ENCODE measurements at places on chromosomes 6 and 20. TPM values are rescaled to one million over a fixed set of nuclear protein-coding genes. Genes with fewer than 3 reads are reported as not detected.

SLC17A1 gene
- not detected for total RNA-seq

ASIP gene
- 0.46 TPM for total RNA-seq

LY6G6D gene
- total RNA-seq: not detected

SNTA1 gene
- 11.5 TPM for total RNA-seq

ATP9A gene
- 13.6 TPM for total RNA-seq

TFAP2A gene
- total RNA-seq: 0.78 TPM

B3GAT2 gene
- 0.04 TPM for total RNA-seq

HCRTR2 gene
- not detected for total RNA-seq

GRCh38 chr20:37781626-37782025 is 87.8 kb downstream of the CTNNBL1 start:
- no peaks in the 10 kb centered on the region for H3K27me3 ChIP-seq
- H3K36me3 ChIP-seq: no peaks in the 10 kb centered on the region
- no peak for DNase-seq
- H3K4me1 ChIP-seq: no peaks in the 10 kb centered on the region

DNA sequence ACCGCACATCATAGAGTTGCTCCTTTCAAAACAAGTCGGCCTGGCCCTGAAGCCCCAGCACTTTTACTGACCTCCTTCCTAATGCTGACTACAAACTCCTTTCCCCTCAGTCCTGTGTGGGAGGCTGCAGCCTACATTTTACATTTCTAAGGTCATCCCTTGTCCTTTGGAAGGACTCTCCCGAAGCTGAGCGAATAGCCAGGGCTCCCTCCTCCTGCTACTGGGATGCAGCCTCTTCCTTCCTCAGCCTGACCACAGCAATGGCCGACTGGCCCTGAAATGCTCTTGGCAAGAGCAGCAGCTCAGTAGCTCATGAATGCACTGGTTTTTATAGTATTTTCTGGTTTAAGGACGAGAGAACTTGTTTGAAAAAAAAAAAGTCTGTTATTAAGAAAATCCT is 679 bp downstream of the ADGRF5 start:
- H3K4me1 ChIP-seq: peaks cover 8% of the 10 kb centered on the region

- H3K4me3 ChIP-seq: no peak overlapping the region
- H3K27ac ChIP-seq: no peak overlapping the region
- H3K4me1 ChIP-seq: no peaks in the 10 kb centered on the region
- no peak for DNase-seq
- H3K36me3 ChIP-seq: no peaks in the 10 kb centered on the region
Measured at GRCh38 chr20:5212907-5213487, 86.2 kb downstream of the CDS2 start.

DNA sequence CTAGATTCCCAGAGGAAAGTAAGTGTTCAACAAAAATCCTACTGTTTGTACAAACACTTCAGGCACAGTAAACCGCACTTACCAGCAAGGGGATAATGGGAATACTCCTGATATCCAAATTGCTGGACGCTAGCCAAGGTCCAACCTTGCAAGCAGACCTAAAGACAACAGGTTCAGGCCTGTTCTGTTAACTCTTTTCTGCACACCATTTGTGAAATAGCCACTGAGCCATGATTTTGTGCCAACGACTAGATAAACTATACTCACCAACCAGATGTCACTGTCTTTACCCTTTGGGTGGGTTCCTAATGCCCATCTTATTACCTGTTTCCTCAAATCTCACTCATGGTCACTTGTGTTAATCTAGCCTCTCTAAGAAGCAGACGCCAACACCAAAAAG is 43.5 kb downstream of the GOPC start:
- H3K36me3 ChIP-seq: peaks cover 6% of the 10 kb centered on the region
- no peaks in the 10 kb centered on the region for H3K27me3 ChIP-seq
- no peak overlapping the region for H3K27ac ChIP-seq
- no peak overlapping the region for H3K4me3 ChIP-seq

DNA sequence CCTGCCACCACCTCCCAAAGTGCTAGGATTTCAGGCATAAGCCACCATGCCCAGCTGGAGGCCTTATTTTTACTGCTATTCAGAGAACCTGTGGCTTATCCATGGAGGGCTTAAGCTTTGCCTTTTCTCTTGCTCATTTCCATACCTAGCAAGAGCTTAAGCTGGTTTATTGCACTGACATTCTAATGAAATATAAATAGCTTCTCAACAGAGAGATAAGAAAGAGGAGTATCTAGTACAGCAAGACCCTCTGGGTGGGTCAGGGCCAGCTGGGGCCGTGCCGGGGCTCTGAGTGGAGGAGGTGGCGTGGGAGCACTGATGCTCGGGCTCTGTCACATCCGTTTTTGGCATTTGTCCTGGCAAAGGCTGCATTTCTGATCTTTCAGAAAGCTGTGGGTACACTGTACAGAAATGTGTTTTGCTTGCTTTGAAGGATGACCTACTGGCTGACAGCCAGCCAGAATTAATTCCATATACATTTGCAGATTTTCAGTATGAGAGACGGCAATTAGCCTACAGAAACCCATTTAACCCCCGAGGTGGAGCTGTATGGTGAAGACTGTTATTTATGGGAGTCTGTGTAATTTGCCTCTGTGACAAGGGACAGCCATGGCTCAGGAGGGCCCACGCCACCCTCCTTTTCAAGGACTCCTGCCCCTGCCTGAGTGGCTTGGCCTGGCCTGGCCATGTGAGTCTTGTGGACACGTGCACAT is 181.6 kb upstream of the AKAP12 start:
- peaks cover 4% of the 10 kb centered on the region for H3K4me1 ChIP-seq
- no peak overlapping the region for H3K4me3 ChIP-seq

- no peak overlapping the region for H3K27ac ChIP-seq
- no peaks in the 10 kb centered on the region for H3K36me3 ChIP-seq
- H3K4me1 ChIP-seq: no peaks in the 10 kb centered on the region
Measured at GRCh38 chr6:113141901-113142300, 715.2 kb upstream of the MARCKS start.

DNA sequence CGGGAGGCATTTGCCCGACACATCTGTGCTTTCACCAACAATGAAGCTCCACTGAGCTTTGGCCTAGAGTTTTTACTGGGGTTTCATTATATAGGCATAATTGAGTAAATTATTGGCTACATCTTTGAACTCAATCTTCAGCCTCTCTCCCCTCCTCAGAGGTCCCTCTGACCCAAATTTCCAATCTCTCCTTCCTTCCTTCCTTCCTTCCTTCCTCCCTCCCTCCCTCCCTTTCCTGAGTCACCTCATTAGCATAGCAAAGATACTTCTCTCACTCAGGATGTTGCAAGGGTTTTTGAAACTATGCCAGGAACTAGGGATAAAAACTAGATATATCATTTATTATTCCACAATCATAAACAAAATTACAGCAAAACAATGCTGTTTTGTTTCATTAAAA is 238.2 kb upstream of the PRND start:
- DNase-seq: no peak
- no peaks in the 10 kb centered on the region for H3K36me3 ChIP-seq
- no peaks in the 10 kb centered on the region for H3K27me3 ChIP-seq
- H3K27ac ChIP-seq: no peak overlapping the region
- no peaks in the 10 kb centered on the region for H3K4me1 ChIP-seq

GRCh38 chr6:33620856-33621710 is at the start of gene ITPR3:
Gene ITPR3, plus strand, starts transcription at chr6:33621322. Its CDS starts 281 bp downstream, at chr6:33621603.
- H3K4me3 ChIP-seq: peak within 1 kb of the TSS; percentile 87
- peak within 1 kb of the TSS; percentile 76 for H3K27ac ChIP-seq
- peak; percentile 55 for DNase-seq
- no peaks in the 10 kb centered on the region for H3K36me3 ChIP-seq

- H3K4me1 ChIP-seq: no peaks in the 10 kb centered on the region
- no peak overlapping the region for H3K27ac ChIP-seq
- H3K27me3 ChIP-seq: no peaks in the 10 kb centered on the region
Measured at GRCh38 chr6:79671600-79672266, 40.6 kb downstream of the SH3BGRL2 start.

DNA sequence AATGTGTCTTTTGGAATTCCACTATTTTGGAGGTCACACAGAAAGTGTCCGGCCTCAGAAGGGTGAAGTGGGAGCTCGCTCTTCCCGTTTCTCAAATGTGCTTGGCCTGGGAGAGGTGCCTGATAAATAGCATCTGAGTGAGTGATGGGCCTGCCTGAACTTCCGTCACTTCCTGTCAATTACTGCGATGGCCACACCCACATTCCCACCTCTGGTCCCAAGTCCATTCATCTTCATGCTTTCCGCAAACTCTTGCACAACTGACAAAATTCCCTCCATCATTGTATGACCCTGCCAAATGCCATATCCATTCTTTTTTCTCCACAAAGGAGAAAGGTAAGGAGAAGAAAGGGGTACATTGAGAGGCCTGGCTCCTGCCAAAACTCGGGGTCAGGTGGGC is 169.0 kb downstream of the QKI start:
- H3K27me3 ChIP-seq: no peaks in the 10 kb centered on the region
- H3K36me3 ChIP-seq: no peaks in the 10 kb centered on the region
- peaks cover 4% of the 10 kb centered on the region for H3K4me1 ChIP-seq
- DNase-seq: no peak
- H3K4me3 ChIP-seq: no peak overlapping the region

DNA sequence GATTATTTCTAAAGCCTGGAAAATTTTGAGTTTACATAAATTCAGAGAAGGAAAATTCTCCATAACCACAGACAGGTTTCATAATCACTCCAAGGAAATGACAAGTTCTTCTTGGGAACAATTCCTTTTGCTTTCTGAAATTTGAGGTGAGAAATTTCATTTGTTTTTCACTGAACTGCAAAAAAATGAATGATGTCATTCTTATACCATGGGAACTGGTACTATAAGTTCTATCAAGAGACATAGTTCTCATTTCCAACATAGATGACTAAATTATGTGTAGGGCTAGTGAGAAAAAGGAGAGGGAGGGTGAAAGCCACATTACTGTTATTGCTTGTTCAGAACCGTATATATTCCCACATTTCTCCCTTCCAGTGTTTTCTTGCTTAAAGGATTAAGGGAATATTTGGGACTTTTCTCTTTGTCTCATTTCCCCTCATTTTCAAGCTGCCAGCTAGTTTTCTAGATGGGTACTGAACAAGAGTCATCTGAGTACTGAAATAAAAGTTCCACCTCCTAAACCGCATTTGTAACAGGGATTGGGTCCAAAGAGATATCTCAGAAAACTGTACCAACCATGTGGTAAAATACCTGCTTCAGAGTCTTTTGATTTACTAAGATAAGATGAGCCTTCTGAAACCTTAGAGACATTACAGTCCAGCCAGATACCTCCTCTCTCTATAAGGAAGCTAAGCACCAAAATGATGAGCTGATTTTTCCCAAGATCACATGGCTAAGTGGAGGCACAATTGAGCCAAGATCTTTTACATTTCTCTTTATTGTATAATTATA is 144.3 kb upstream of the PRDM1 start:
- no peaks in the 10 kb centered on the region for H3K27me3 ChIP-seq
- DNase-seq: no peak
- H3K27ac ChIP-seq: no peak overlapping the region
- no peak overlapping the region for H3K4me3 ChIP-seq
- H3K36me3 ChIP-seq: no peaks in the 10 kb centered on the region
- no peaks in the 10 kb centered on the region for H3K4me1 ChIP-seq

- H3K27ac ChIP-seq: no peak overlapping the region
- no peaks in the 10 kb centered on the region for H3K4me1 ChIP-seq
- no peak overlapping the region for H3K4me3 ChIP-seq
- no peak for DNase-seq
- no peaks in the 10 kb centered on the region for H3K36me3 ChIP-seq
- H3K27me3 ChIP-seq: no peaks in the 10 kb centered on the region
Measured at GRCh38 chr20:23294166-23294565, 56.4 kb upstream of the NXT1 start.

DNA sequence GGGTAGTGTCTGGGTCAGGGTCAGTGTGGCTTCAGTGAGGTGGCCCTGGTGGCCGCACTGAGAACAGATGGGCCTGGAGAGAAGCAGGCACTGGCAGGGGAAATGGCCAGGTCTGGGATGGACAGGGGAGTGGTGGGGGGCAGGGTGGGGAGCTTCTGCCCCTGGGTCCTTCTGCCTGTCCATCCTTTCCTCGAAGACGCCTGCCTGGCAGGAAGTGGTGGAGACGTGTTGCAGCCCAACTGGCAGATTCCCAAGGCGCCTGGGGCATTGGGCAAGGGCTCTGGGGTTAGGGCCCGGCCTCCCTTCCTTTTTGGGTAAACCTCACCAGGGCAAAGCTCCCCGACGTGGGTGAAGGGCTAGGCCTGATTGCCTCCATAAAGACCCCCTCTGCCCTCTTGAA is 10.4 kb downstream of the SRC start:
- no peaks in the 10 kb centered on the region for H3K36me3 ChIP-seq
- no peaks in the 10 kb centered on the region for H3K27me3 ChIP-seq
- peaks cover 66% of the 10 kb centered on the region for H3K4me1 ChIP-seq
- H3K4me3 ChIP-seq: no peak overlapping the region

DNA sequence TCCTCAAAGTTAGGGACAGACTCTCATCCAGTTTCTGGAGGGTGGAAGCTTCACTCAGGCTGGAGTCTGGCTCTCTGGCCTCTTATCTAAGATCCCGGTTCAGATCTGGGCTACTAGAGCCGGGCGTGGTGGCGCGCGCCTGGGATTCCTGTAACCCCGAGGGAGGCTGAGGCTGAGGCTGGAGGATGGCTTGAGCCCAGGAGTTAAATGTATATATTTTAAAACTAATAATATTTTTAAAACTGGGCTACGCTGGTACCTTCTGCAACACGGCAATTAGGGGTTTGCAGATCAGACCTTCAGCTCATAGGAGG is 710 bp upstream of the ZNF343 start:
- H3K36me3 ChIP-seq: no peaks in the 10 kb centered on the region
- H3K4me1 ChIP-seq: peaks cover 8% of the 10 kb centered on the region
- peak overlapping the region; percentile 94 for H3K27ac ChIP-seq
- no peak overlapping the region for H3K4me3 ChIP-seq
- no peaks in the 10 kb centered on the region for H3K27me3 ChIP-seq

DNA sequence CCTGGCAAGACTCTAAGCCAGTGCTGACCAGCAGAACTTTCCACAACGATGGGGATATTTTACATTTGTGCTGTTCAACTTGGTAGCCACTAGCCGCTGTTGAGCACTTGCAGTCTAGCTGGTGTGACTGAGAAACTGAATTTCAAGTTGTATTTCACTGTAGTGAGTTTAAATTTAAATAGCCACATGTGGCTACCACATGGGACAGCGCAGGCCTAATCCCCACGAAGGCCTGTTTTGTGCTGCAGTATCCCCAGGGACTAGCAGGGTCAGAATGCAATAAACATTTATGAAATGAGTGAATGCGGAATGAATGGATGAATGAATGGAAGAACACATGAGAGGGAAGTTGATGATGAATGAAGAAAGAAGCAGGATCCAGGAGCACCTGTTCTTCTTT is 115.8 kb downstream of the TRERF1 start:
- H3K36me3 ChIP-seq: no peaks in the 10 kb centered on the region
- H3K4me3 ChIP-seq: no peak overlapping the region
- no peak for DNase-seq

- DNase-seq: no peak
- H3K4me1 ChIP-seq: no peaks in the 10 kb centered on the region
- no peaks in the 10 kb centered on the region for H3K36me3 ChIP-seq
- no peak overlapping the region for H3K4me3 ChIP-seq
Measured at GRCh38 chr6:17226786-17227233, 54.4 kb upstream of the RBM24 start.

- H3K4me3 ChIP-seq: no peak overlapping the region
- no peak overlapping the region for H3K27ac ChIP-seq
- DNase-seq: no peak
- no peaks in the 10 kb centered on the region for H3K4me1 ChIP-seq
Measured at GRCh38 chr6:14767226-14767625, 478.6 kb upstream of the JARID2 start.

All from adrenal gland (tissue), 19 donors.